ENCODE measurements at places on chromosomes 4 and X.

DNA sequence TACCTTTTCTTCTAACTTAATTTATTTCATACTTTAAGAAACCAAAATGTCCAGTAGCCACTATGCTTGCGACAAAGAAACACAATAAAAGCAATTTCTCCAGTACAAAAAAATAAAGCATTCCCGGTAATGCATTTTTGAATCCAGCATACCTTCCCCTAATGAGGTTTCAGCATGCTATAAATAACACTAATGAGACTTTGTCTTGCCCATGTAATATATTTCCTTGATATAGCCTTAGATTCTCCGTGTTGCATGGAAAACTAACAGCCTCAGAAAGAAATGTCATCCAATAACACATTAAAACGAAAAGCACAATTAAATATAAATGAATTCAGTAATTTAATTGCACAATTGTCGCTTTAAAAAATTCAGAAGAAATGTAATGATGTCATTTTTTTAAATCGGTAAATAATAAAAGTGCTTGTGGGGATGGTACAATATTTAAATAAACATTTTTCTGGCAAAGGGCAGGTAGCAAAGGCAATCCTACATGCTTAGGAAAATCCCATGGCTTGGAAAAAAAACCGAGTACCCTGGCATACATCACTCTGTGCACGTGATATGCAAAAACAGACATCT is 225.2 kb upstream of the PPARGC1A start:
- DNase-seq: no peak

DNA sequence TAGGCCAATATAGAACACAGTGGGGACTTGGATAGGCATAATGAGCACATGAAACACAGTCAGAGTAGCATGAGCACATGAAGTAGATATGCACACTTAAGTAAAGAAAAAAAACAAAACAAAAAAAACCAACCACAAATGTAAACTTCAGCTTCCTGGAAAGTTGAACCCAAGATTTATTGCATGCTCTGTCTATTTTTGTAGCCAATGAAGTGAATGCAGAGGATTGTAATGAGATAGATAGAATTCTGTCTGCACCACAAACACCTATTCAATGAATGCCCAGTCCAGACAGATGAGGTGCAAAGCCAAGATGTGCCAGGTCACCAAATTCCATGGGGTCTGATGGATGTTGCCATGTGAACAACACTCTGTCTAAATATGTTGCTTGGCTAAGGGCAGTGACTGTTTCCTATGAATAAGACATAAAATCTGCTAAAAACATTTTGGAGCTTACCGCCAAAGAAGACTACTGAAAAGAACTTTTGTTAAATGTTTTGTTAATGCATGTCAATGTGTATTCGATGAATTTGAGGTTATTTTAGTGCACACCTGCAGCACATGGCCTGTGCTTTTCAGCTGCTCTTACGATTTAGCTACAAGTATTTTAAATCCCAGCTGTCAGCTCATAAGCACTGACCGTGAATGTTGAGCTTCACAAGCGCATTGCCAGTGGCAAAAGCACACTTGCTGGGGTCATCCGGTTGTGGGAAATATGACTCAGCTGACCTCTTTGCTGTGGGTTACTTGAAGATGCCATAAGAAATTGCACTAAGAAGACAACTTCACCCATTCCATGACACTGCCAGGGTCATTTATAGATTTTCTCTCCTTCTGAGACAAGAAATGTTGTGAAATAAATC is 374.8 kb upstream of the GNPDA2 start:
- peak; percentile 87 for DNase-seq

GRCh38 chrX:20252381-20253231 is 14.1 kb downstream of the RPS6KA3 start:
- DNase-seq: peak; percentile 40

DNA sequence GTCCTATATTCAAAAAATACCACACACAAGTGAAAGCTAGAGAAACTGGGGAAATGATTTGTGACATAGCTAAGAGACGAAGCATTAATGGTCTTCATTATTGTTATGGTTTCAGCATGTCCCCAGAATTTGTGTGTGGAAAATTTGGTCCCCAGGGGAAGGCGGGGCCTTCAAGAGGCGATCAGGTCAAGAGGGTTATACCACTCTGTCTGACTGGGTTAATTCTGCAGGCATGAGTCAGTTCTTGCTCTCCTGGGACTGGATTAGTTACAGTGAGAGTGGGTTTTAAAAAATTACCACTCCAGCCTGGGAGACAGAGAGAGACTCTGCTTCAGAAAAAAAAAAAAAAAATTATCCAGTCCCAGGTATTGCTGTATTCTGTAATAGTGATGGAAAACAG is 2.1 kb upstream of the MTNR1A start:
- peak; percentile 84 for DNase-seq

GRCh38 chr4:7247521-7247920 is 55.2 kb downstream of the SORCS2 start:
- DNase-seq: no peak

GRCh38 chr4:110087070-110087708 is 111.2 kb downstream of the ELOVL6 start:
- DNase-seq: peak; percentile 93

DNA sequence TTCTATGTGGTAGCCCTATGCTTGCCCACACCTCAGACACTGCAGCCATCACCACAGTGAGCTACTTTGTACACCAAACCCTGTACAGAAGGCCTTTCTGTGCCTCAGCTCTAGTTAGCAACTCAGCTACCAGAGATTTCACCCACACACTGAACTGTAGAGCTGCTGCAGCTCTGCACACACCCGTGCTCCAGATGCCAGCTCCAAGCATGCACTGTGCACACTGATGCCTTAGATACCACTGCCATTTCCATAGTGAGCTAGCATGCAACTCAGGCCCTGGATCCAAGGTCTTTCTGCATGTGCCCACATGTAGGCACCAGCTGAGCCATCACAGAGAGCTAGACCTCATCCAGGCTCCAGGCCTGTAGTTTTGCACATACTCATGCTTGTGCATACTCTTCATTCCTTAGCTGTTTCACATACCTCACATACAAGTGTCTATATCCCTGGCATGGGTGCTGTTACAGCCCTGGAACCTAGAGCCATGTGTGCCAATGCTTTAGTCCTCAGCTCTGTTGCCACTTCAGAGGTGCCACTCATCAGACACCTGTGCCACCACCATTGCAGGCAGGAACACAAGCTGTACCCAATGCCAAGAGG is 423.5 kb upstream of the NDST3 start:
- no peak for DNase-seq

GRCh38 chr4:150906987-150907633 is 108.0 kb downstream of the LRBA start:
- DNase-seq: no peak

DNA sequence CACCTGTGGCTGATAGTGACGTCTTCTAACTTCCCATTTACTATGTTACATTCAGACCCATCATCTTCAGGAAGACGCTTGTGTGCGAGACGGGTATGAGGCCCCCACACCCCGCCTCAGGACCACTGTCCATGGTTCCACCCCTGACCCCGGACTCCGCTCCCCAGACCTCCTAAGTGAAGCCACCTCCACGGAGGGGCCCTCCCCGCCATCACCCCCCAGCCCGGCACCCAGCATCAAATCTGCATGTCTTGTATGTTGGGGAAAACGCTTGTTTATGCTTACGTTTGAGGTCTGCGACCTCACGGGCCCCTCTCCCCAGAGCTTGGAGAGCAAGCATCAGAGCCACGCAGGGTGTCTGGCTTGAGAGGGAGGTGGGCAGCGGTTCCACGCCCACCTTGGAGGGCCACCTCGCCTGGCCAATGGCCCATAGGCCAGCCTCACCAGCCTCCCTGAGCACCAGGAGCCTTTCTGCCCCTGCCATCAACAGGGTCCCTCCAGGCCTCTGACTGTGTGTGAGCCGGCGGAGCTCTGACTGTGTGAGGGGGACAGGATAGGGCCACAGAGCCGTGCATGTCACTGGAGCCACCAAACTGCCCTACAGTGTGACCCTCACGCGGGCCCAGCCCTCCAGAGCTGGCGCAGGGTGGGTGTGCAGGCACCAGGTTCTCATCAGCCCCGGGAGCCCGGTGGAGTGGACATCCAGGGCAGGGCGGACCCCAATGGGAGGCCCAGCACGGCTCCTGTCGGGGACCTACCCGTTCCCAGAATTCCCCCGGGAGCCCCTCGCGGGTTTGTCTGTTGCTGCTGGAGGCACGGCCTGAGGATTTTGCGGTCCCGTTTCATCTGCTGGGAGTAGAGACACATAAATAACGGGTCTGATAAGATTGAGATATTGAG is 88.4 kb upstream of the NKX1-1 start:
- no peak for DNase-seq

DNA sequence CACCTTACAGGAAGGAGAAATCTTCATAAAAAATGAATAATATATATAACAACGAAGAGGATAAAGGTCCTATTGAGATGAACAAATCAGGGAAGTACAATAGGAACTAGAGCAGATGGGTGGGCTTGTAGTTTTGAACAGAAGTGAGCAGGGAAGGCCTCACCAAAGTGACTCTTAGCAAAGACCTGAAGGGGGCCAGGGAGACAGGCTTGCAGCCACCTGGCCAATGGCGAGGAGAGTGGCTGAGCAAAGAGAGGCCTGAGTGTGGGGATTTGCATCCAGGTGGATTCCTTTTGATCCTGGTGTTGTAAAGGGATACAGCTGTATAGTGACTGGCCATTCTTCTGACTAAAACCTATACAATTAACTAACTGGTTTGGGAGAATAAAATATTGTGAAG is 354.1 kb downstream of the CAMK2D start:
- no peak for DNase-seq

DNA sequence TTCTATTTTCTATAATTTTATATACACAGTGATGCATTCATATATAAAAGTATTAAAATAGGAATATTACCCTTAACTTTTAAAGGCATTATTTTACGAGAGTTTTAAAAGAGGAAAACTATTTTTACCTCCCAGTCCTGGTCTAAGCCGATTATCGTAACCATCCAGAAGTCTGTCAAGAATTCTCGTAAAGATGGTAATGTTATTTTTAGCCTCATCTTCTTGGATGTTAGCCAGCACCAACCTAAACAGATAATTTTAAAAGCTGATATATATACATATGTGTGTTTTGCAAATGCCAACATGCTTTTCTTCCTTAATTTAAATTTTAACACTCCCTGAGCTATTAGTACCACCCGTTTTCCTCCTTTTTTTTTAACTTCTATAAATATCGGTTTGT is 4.0 kb downstream of the GABRA2 start:
- no peak for DNase-seq

DNA sequence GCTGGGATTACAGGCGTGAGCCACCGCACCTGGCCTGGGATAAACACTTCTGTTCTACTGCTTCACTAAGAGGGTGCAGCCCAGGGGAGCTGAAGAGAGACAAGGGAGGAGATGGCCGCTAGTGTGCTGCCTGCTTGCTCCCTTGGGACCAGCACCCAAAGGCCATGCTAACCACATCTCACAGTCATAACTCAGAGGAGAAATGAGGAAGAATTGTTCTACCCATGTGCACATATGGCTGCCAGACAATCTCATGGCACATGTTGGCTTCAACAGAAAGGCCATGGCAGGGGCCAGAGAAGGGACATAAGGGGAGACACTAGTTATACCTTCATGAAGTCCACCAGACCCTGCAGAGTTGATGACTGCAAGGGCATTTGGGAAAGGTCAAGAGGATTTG is 22.4 kb downstream of the CLDN22 start:
- no peak for DNase-seq
